ENCODE measurements at places on chromosomes 3 and 15.
A peak's percentile ranks its signal among the peaks of the same experiment; 100 is the strongest.

DNA sequence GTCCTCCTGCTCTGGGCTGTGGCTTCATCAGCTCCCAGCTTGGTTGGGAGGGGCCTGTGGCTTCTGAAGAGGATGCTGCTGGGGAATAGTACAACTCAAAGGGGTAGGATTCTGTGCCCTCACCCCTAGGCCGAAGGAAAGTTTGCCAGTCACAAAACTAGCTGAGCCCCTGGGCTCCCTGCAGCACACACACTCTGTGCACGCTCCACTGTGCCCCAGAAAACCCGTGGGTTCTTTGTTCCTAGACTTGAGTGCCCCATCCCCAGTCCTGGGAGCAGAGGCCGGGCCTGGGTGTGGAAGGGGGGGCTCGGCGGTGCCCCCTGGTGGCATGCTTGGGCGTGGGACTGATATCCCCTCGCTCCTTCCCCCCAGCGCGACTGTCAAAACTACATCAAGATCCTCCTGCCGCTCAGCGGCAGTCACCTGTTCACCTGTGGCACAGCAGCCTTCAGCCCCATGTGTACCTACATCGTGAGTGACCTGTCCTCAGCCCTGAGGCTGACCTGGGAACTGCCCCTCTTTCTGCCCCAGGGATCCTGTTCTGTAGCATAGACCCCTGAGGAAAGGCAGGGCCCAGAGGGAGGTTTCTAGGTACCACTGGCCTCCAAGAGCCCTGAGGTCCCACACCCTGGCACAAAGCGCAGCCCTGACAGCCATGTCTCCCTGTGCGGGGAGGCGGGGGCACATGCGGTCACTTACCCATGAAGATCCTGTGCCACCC lies 14.2 kb downstream of the CIB1 start:
- DNase-seq, result peak; percentile 21

GRCh38 chr15:83845230-83845629 lies 191.3 kb downstream of the ADAMTSL3 start:
- DNase-seq, result peak; percentile 56

DNA sequence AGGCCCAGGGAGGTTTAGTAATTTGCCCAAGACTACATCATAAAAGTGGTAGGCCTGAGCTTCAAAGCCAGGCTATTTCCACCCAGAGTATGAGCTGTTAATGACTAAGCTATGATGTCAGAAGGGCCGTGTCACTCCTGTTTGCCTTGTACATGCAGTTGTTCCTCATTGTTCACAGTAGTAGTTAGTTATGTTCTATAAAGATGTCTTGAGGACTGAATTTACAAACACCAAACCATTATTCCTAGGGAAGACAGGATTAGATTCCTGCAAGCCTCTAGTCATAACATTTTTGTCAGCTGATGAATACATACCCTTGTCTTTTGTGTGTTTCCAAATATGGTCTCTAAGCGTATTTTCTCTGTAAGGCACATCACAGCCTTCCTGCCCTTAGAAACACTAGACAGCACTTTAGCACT lies 20.9 kb upstream of the LARS2 start:
- DNase-seq, result peak; percentile 93

DNA sequence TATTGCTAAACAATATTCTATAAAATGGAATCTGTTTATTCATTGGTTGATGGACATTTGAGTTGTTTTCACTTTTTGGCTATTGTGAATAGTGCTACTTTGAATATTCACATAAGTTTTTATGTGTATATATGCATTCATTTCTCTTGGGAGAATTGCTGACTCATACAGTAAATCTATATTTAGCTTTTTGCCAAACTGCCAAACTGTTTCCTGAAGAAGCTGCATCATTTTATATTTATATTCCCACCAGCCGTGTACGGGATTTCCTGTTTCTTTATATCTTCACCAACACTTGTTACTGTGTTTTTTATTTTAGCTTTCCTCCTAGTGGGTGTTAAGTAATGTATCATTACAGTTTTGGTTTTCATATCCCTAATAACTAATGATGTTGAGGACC lies 12.5 kb upstream of the TCAIM start:
- peak; percentile 20 for DNase-seq

- no peak for DNase-seq
These were observed 8.7 kb downstream of the LIMD1 start for GRCh38 chr3:45603226-45603625.

DNA sequence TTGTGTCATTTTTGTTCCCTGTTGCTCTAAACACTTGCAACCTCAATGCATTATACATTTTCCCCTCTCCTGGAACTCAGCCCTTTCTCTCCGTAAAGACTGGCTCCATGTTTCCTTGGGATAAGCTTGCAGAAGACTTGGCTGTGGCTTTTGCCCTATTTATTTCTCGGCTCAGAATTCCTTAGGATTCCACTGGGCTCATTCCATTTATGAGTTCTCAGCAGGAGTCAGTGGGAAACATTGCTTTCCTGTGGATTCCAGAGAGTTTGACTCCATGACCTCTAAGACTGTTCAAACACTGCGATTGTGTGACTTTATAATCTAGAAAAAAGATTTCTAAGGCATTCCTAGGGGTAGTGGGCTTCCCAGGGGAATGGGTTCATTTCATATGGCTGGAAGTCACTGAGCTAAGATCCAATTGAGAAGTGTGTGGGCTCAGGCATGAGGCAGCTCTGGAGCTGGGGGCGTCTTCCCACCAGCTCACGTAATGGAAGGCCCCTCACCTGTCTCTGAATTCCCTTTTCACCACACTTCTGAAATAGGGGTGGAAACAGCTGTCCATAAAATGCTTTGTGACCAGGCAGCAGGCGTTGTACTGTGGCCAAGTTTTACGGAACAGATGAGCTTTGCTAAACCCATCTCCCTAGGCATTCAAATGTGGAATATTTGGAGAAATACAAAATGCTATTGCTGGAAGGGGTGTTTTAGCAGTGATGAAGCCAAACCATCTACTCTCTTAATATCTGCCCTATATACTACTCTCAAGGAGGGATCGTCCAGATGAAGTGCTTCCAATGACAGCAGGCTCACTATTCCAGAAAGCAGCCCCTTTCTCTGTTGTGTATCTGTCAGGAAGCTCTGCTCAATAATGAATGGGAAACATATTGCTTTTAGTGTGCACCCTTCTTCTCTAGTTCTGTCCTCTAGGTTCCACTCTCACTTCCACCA lies 91.8 kb upstream of the BCL6 start:
- peak; percentile 61 for DNase-seq

- DNase-seq, result no peak
These were observed 26.1 kb downstream of the TFRC start for GRCh38 chr3:196055683-196056270.

DNA sequence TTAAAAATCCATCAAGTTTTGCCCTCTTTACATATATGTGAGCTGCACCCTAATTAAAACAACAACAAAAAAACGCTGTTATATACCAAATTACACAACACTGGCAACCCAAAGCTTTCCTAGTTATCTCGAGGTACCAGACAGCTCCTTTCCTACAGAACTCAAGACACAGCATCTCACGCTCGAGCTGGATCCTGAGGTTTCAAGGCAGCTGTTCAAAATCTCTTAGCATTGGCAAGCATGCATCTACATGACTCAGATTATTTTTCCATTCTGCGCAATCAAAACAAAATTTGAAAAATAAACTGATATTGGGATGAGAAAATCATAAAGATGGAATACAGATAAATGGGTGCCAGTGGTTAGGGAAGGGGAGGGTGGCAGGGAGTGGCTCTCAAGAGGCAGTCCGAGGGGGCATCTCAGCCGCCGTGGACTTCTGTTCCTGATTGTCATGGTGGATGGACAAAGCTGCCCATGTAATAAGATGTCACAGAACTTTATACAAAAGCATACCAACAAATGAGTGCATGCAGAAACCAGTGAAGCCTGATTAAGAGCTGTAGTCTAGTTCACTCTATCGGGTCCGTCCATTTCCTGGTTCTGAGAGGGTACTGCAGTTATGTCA lies 91.5 kb downstream of the ADAMTS17 start:
- DNase-seq, result no peak

GRCh38 chr15:78767331-78767951 lies 43.8 kb downstream of the ADAMTS7 start:
- DNase-seq, result no peak

DNA sequence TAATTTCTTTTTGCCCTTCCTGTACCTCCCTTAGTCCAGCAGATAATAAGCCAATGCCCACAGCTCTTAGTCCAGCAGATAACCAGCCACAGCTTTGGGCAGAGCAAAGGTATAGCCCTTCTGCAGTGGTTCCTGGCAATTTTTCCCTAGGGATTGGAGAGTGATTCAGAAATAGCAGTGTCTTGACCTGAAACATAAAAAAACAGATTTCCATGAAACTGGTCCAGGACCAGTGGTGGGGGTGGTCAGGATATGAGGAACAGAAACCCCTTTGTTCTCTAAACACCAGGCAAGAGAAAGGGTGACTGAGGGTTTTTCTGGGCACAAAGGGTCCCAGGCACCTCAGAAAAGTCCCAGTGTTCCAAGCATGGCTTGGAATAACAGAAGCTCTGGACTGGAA lies 103.4 kb downstream of the ARRDC4 start:
- no peak for DNase-seq

GRCh38 chr15:63986185-63986680 lies 60.1 kb downstream of the DAPK2 start:
- DNase-seq, result no peak

- peak; percentile 92 for DNase-seq
These were observed 23.4 kb downstream of the WHAMM start for GRCh38 chr15:82832601-82833361.

GRCh38 chr3:49566312-49566711 lies 12.0 kb downstream of the BSN start:
- no peak for DNase-seq

GRCh38 chr3:170507063-170507462 lies 78.8 kb downstream of the SLC7A14 start:
- DNase-seq, result no peak

- peak; percentile 27 for DNase-seq
These were observed 33.2 kb downstream of the CHRM5 start for GRCh38 chr15:34001536-34001935.

Measured in fibroblast of skin of right quadriceps (primary cell).